ENCODE measurements at places on chromosomes 1 and 21.

- DNase-seq, result no peak
Measured at GRCh38 chr1:204574865-204575163, 58.6 kb downstream of the MDM4 start.

DNA sequence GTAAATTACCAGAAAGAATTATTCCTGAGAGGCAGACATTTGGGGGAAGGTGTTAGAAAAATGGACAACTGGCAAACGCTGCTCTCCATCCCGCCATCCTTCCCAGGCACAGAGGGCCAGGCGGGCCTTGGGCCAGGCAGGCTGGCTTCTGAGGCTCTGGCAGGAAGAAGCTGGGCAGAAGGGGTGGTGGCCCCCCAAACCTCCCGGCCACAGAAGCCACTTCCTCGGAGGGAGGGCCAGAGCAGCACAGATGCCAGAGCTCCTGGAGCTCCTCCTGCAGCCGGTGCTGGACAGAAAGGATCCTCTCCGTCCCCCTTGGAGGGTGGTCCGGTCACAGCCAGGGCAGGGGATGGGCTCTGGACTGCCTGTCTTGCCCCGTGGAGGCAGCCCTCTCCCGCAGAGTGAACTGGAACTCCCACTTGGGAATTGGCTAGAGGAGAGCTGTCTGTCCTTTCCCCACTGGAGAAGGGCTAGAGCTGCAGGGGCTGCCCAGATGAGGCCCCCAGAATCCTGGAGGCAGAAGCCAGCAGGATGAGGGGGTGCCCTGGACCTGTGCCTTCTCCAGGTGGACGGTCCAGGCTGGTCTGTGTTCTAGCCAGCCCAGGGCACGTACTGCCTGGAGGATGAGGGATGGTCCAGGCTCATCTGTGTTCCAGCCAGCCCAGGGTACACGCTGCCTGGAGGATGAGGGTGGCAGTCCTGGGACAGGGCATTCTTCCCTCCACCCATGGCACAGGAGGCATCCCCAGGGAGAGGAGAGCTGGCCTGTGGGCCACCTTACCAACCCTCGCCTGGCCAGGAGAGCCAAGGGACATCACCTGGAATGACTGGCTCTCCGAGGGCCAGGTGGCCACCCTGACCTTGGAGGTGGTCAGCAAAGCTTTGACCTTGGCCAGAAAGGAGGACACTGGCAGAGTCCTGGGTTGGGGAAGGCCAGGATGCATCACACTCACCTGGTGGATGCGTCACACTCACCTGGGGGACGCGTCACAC lies 47.4 kb upstream of the ACTRT2 start:
- no peak for DNase-seq

GRCh38 chr1:66227966-66228365 lies 306.0 kb upstream of the SGIP1 start:
- no peak for DNase-seq

GRCh38 chr1:179052776-179053175 lies 27.1 kb downstream of the FAM20B start:
- DNase-seq, result no peak

GRCh38 chr1:183543619-183544204 lies 46.5 kb downstream of the NCF2 start:
- DNase-seq, result peak; percentile 36

- no peak for DNase-seq
Measured at GRCh38 chr1:162905174-162906158, 44.5 kb upstream of the CCDC190 start.

GRCh38 chr1:66774438-66774837 lies 22.2 kb downstream of the DYNLT5 start:
- DNase-seq, result no peak

DNA sequence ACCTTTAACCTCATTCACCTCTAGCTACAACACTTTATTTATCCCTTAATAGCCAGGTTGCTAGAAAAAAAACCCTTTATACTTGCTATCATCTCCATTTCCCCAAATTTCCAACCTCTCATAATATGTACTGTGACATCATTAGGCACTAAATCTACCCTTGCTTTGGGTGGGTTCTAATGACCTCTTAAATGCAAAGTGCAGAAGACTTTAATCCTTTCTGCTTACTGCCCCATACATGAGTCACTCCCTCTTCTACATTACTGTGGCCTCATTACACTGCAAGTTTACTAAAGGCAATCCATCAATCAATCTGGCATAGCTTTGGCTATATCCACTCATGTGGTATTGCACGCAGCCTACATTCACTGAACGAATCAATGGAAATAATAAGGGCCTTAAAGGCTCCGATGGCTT lies 353.3 kb downstream of the SMYD3 start:
- DNase-seq, result no peak

DNA sequence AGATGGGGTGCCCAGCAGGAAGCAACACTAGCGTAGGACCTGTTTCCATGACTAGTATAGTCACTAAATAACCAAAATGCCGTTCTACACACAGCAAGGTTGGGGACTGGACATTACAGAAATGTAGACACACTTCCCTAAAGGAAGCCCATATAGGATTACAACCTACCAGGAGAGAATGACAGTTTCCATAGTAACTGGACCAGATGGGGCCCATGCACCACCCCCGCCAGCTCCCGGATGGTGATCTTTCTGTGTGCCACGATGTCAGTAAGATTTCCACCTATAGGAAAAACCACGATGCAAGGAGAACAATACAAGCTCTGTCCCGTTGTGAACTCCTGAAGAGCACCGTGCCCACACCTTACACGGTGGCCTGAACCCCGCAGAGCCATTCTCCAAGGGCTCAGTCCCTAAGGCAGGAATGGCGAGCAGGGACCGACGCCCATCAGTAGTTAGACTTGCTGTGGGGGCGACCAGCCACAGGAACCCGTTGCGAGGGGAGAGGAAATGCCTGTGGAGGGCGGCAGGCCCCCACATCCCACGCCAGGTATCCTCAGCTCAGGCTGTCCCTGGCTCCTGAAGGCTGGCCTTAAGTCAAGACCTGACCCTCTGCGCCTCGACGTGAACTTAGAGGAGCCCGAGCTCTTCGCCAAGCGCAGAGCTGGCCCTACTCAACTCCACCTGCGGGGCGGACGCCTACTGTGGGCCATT lies 13.6 kb upstream of the CEP85 start:
- no peak for DNase-seq

DNA sequence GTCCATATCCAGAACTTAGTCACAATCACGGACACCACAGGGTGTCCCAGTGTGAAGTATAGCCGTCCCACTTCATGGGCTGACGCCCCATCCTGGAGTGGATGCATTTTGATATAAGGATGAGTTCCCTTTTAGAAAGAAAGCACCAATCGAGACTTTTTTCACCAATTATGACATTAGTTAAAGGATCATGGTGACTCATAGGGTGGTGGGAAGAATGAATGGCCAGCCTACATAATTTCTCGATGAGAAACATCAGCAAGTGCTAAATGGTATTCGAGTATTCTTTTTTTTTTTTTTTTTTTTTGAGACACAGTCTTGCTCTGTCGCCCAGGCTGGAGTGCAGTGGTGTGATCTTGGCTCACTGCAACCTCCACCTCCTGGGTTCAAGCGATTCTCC lies 38.5 kb upstream of the USP1 start:
- no peak for DNase-seq

- peak; percentile 71 for DNase-seq
Measured at GRCh38 chr1:109535971-109536491, 3.6 kb upstream of the GPR61 start.

DNA sequence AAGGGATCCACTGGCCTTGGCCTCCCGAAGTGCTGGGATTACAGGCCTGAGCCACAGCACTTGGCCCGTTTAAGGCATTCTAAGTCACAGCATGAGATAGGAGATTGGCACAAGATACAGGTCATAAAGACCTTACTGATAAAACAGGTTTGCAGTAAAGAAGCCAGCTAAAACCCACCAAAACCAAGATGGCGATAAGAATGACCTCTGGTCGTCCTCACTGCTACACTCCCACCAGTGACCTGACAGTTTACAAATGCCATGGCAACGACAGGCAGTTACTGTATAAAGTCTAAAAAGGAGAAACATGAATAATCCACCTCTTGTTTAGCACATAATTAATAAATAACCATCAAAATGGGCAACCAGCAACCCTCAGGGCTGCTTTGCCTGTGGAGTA lies 33.3 kb upstream of the RCC2 start:
- DNase-seq, result no peak

DNA sequence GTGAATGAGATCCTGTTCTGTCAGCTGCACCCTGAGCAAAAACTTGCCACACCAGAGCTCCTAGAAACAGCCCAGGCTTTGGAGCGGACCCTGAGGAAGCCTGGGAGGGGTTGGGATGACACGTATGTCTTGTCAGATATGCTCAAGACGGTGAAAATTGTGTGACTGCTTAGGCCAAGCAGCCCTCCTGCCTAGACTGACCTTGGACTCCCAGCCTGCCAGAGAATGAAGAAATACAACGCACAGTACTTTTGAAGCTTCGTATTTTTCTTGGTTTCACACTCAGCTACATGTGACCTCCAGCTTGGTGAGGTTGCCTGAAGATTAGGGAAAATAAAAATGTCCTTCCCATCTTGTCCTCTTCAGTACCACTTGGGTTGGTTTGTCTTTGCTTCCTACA lies 15.1 kb downstream of the METTL13 start:
- no peak for DNase-seq

- DNase-seq, result no peak
Measured at GRCh38 chr1:40256401-40257084, 1.5 kb upstream of the ZMPSTE24 start.

GRCh38 chr1:57966751-57967406 lies 543.0 kb upstream of the DAB1 start:
- DNase-seq, result no peak

- no peak for DNase-seq
Measured at GRCh38 chr1:119347858-119348257, 20.7 kb upstream of the HAO2 start.

- peak; percentile 70 for DNase-seq
Measured at GRCh38 chr1:145751491-145752037, 32.3 kb downstream of the CD160 start.

DNA sequence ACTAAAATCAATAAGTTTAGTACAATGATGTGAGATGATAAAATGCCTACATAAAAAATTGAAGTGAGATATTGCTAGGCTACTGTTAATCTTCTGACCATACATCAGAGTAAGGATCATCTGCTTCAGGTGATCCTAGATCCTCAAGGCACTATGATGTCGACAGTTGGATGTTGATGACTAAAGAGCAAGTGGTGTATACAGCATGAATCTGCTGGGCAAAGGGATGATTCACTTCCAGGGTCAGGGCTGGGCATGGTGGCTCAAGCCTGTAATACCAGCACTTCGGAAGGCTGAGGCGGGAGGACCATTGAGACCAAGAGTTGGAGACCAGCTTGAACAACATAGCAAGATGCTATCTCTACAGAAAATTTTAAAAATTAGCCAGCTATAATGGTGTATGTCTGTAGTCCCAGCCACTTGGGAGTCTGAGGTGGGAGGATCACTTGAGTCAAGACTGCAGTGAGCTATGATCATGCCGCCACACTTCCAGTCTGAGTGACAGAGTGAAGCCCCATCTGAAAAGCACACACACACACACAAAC lies 24.6 kb downstream of the NUF2 start:
- DNase-seq, result no peak

DNA sequence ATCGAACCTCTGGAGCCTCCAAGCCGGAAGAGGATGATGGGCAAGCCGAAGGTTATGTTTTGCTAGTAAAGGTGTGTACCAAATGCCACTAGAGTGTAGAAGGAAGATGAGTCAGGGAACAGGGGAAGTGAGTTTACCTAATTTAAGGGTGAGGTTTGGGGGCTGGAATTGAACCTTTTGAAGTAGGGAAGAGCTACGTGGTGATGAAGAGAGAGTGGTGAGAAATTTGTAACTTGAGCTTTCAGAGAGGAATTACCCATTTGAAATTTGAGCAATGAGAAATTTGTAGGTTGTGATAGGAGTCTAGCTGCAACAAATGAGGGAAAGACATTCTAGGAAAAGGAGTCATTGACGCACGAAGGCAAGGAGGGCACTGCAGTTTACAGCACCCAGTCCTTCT lies 70.0 kb upstream of the TENT5C start:
- DNase-seq, result no peak

- no peak for DNase-seq
Measured at GRCh38 chr1:113617438-113618141, 141.7 kb downstream of the PHTF1 start.

- peak; percentile 10 for DNase-seq
Measured at GRCh38 chr1:237864338-237865244, 26.1 kb downstream of the ZP4 start.

GRCh38 chr1:152745289-152745704 lies 12.5 kb upstream of the KPRP start:
- no peak for DNase-seq

DNA sequence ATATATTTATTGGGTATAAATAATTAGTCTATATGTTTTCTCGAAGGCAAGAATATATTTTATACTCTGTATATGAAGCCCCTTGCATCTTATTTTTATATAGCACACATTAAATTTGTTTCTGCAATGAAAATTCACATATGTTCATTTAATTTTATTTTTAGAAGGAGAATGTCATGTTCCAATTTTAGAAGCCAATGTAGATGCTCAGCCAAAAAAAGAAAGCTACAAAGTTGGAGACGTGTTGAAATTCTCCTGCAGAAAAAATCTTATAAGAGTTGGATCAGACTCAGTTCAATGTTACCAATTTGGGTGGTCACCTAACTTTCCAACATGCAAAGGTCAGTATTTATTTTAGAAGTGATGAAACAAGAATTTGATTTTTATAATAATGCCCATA lies 16.6 kb downstream of the CFHR5 start:
- no peak for DNase-seq

All from NCI-H446 (cell line).